ENCODE measurements at places on chromosomes 12 and 14.

DNA sequence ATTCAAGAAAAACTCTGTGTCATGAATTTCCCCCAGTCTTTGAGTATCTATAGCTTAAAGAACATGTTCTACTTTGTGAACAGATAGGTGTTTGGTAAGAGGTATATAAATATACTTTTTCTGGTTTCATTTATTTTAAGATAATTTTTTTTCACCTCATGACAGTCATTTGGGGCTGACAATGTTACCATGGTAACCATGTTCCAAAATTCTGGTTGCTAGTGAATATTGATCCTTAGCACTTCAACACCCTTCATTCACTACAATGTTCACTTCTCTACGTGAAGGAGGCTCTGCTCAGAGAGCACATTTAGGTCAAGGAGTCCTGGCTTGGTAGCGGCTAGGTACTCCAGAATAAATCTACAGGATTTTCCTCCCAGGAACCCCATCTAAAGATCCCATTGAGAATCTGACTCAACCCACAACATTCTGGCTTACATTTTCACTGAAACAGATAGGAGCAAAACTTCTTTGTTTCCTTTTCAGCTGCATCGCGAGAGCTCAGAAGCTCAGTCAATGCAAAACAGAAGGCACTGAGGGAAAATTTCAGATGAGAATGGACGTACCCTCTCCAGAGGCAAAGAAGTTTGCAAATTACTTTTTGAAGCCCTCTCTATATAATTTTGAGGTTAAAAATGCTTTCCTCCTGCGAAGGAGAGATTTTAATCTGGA lies 93.6 kb downstream of the ARF6 start:
- DNase-seq = no peak

- no peak for DNase-seq
Measured at GRCh38 chr14:48417715-48418500, 742.5 kb upstream of the MDGA2 start.

- no peak for DNase-seq
Measured at GRCh38 chr12:104216521-104216924, 944 bp downstream of the TXNRD1 start.

GRCh38 chr12:24933694-24934407 lies 15.1 kb downstream of the BCAT1 start:
- DNase-seq = no peak

DNA sequence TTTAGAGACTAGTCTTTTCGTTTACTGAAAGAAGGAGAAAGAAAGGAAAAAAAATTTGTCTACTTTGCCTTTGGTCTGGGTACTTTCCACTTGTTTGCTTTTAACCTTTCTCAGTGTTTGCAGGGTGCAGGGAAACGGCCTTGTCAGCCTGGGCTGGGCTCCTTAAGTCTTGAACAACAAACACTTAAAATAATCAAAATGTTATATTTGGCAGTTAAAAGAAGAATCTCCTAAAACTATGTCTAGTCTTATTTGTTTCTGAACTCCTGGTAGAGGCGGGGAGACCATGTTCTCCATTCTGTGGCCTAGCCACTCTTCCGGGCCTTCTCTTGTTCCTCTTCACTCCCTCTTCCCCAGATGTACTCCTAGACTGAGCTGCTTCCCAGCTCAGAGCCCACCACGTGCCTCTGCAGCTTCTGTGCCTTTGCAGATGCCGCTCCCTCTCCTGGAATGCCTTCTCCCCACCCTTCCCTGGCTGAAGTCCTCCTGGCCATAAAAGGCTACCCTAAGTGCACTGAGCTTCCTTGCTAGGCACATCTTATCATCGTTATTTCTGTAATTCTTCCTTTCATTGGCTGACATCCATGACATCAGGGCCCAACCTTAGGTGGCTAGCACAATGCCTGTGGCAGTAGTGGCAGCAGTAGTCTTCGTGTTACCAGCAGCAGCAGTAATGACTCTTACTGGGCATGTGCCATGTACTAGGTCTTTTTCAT lies 432.9 kb downstream of the ZFP36L1 start:
- DNase-seq = no peak

DNA sequence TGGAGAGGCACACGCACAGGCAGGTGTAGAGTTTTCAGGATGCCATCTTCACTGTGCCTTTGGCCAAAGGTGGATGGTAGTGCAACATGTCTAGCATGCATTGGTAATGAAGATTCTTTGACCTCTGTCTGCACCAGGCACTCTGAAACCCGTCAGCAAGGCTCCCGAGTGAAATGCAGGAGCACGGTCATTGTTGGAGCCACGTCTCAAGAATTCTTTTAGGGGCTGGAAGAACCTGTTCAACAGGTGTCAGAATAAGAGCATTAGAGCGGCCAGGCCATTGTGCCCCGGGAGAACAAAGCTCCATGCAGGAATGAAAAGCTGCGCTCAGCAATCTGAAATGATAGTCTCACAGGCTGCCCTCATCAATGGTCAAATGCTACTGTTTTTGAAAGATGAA lies 40.2 kb upstream of the DICER1 start:
- no peak for DNase-seq

DNA sequence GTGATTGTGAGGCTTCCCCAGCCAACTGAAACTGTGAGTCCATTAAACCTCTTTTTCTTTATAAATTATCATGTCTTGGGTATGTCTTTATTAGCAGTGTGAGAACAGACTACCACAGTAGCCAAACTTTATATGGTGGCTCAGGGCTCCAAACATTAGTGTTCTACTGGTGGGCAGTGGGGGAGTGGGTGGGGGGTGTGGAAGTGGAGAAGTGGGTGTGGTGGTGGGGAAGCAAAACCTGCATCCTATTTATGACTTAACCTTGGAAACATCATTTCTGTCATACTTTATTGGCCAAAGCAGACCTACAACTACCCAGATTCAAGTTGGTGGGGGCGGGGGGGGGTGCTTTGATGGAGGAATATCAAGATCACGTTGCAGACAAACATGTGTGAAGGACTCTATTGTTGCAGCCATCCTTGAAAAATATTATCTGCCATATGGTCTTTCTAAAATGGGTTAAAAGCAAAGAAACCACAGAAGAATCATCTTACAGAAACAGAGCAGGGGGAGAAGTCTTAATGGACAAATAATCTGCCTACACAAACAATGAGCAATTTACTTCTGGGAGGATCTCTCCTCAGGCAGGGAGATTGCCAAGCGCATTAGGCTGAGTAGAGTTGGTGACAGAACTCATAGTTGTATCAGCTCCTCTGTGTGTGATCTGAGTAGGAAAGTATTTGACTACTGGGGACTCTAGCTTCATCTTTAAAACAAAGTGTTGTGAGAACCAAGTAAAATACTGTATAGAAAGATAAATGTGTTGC lies 1.4 kb upstream of the PWP1 start:
- DNase-seq = no peak

- DNase-seq = no peak
Measured at GRCh38 chr14:105215602-105216001, 32.7 kb upstream of the BTBD6 start.

Measured in GM12864 (cell line).